Stimulated activated CD8-positive, alpha-beta memory T cell treated with anti-CD3 and anti-CD28 coated beads, Interleukin-2, amount 100 ng/mL, for 48 hours (primary cell): ENCODE measurements at places on chromosomes 4 and X.

- no peak for DNase-seq
Measured at GRCh38 chr4:109879081-109879480, 31.2 kb downstream of the LRIT3 start.

DNA sequence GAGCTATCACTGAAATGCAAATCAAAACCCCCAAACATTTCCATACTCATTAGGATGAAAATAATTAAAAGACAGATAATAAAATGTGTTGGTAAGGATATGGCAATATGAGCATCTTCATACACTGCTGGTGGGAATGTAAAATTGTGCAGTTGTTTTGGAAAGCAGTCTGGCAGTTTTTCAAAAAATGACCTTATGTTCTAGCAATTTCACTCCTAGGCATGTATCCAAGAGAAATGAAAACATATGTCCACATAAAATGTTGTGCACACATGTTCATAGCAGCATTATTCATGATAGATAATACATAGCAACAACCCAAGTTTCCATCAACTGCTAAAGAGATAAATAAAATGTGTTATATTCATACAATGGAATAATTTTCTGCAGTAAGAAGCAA, 14.8 kb upstream of the GPRASP2 start:
- no peak for DNase-seq

- no peak for DNase-seq
Measured at GRCh38 chrX:69102612-69103194, 62.5 kb downstream of the PJA1 start.

GRCh38 chr4:187209921-187210613, 486.4 kb upstream of the FAT1 start:
- no peak for DNase-seq
